Activated T-cell treated with anti-CD3 and anti-CD28 coated beads, Interleukin-2, amount 50 U/mL, for 72 hours (primary cell): ENCODE measurements at places on chromosomes 6 and 20.
A peak's percentile ranks its signal among the peaks of the same experiment; 100 is the strongest.

DNA sequence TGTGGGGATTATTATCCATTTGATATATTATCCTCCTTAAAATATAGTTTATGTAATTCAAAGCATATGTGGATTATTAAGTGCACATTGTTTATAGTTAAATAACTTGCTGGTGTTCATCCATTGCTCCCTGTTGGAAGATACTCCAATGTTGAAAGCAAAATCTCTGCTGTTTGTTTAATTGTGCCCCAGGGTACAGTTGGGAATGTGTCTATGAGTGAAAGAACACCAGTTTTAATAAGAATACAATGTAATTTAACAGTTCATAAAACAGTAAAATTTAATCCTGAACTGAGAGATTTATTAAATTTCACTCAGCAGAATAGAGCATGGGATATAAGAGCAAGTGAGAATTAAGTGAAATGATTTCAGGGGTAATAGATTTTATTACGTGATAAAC lies 364.9 kb downstream of the GRIK2 start:
- no peak for DNase-seq
- no peaks in the 10 kb centered on the region for H3K27me3 ChIP-seq
- H3K36me3 ChIP-seq: no peaks in the 10 kb centered on the region
- no peak overlapping the region for H3K4me3 ChIP-seq
- H3K27ac ChIP-seq: no peak overlapping the region
- no peaks in the 10 kb centered on the region for H3K4me1 ChIP-seq

GRCh38 chr20:2163757-2164156 lies 62.1 kb downstream of the STK35 start:
- no peak for DNase-seq
- no peaks in the 10 kb centered on the region for H3K27me3 ChIP-seq
- H3K36me3 ChIP-seq: no peaks in the 10 kb centered on the region
- H3K4me1 ChIP-seq: no peaks in the 10 kb centered on the region

DNA sequence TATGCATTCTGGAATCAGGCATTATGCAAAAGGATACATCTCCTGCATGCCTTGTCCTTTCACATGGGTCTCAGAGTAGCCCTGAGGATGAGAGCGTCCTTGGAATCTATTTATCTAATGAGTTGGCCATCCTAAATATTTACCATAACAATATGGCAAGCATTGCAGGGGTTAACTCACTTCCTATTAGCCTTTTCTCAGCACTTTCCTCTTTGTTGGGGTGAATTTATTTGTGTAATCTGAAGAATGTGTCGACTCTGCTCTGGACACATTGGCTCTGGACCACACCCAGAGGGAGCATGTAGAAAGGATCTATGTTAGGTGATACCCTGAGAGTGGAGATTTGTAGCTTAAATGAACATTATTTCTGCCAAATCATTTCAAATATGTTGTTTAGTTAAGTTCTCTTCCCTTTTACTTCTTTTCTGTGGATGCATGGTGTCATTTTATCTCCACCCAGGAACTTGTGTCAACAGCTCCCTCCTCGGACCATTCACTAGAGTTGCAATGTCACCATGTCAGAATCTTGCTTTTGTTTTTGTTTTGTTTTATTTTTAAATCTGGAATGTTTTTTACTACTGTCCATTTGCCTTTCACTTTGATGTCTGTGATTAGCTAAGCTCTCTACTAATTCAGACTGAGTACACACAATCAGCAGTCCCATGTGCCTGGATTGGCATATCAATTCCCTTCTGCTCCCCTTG lies 757.0 kb upstream of the MMS22L start:
- no peak overlapping the region for H3K4me3 ChIP-seq
- H3K36me3 ChIP-seq: no peaks in the 10 kb centered on the region
- no peaks in the 10 kb centered on the region for H3K27me3 ChIP-seq
- H3K4me1 ChIP-seq: no peaks in the 10 kb centered on the region
- H3K27ac ChIP-seq: no peak overlapping the region
- DNase-seq: no peak

DNA sequence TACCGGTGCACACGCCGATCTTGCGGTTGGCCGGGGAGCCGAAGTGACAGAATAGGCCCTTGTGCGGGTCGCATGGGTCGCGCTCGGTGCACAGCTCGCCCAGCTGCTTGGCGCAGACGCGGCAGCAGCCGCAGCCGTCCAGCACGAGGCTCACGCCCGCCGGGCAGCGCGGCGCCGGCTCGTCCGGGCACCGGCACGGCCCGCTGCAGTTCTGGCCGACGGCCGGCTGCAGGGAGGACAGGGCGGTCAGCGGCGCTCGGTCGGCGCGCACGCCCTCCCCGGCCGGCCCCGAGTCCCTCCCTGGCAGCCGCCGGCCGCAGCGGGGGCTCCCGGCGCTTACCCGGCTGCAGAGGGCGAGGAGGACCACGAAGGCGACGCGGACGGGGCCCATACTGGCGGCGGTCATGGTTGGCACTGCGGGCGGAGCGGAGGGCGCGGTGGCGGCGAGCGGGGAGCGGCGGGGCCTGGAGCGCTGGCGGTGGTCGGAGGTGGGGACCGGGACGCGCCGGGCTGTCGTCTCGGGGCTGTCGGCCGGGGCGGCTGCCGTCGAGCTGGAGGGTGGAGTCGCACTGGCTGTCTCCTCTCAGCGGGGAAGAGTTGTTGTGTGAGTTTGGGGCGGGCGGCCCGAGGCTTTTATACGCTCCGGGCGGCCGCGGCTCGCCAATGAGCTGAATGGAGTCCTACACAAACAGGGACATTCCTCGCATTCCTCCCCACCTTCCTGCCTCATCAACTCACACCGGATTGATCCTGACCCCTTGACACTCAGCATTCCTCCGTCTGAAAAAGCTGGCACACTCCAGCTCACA lies at the start of gene CCN2:
Gene CCN2, minus strand, starts transcription at position 606 of the 809 bp plus-strand sequence. Its CDS starts 200 bp downstream, at position 406.
- DNase-seq: peak; percentile 6
- peaks cover 14% of the 10 kb centered on the region for H3K4me1 ChIP-seq
- no peak within 1 kb of the TSS for H3K27ac ChIP-seq
- H3K4me3 ChIP-seq: peak within 1 kb of the TSS; percentile 88
- peaks cover 80% of the 10 kb centered on the region for H3K27me3 ChIP-seq
- peaks cover 2% of the 10 kb centered on the region for H3K36me3 ChIP-seq

DNA sequence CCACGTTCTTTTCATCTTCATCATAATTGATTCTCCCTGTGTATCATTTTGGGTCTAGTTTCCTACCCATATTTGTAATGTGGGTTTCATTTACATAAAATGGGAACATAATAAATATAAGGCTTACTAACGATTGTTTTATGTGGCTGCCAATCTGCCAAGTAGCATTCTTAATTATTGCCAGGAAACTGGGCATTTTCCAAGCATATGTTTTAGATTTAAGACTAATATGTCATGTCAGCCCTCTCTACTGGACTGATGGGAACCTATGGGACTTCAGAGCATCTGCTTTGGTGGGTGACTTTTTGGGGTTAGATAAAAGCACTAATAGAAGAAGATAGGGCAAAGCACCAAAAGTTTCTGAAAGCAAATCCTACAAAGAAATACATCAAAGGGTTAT lies 157.5 kb downstream of the TBX18 start:
- H3K27me3 ChIP-seq: no peaks in the 10 kb centered on the region
- no peaks in the 10 kb centered on the region for H3K36me3 ChIP-seq

DNA sequence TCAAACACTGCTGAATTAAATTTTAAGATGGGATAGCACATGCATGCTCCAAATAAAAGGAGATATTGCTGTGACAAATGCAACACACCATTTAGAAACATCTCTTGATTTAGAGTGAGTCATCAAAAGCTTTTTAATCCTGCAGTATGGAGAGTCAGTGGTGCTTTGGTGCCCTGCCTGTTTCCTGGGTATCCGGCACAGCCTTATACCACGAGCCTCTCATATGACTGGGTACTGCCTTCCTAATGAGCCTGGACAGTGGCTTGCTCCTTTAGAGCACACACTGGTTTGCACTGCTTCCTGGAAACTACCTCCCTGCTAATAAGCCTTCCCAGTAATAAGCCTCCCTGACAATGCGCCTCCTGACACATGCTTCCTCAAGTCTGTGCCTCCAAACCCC lies 65.3 kb upstream of the KCNK16 start:
- H3K36me3 ChIP-seq: no peaks in the 10 kb centered on the region
- peaks cover 15% of the 10 kb centered on the region for H3K27me3 ChIP-seq
- no peak overlapping the region for H3K27ac ChIP-seq

GRCh38 chr6:159989492-159990480 lies 20.9 kb downstream of the IGF2R start:
- peak overlapping the region; percentile 68 for H3K27ac ChIP-seq
- peaks cover 26% of the 10 kb centered on the region for H3K36me3 ChIP-seq
- H3K4me1 ChIP-seq: peaks cover 59% of the 10 kb centered on the region

DNA sequence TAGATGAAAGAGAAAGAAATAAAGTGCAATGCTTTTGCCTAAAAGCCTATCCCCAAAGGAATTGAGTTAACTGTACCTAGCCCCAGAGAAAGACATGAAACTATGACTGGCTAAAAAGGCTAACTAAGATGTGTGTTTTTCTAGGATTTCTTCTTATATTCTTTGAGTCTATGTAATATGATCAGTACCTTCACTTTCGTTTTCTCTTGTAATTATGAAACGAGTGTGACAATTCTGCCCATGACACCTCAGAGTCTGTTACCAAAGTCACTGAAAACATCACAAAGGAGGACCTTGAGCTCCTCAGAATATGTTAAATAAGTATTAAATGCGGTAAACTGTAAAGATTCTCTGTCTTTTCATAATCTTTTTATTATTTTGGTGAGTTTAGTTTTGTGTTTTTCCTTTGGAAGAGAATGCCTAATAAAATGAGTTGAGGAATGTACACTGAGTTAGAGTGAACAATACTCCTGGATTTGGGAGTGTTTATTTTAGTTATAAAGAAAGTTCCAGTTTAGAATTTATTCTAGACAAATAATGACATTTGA lies 141.3 kb downstream of the FUT9 start:
- no peaks in the 10 kb centered on the region for H3K36me3 ChIP-seq
- H3K4me1 ChIP-seq: no peaks in the 10 kb centered on the region

DNA sequence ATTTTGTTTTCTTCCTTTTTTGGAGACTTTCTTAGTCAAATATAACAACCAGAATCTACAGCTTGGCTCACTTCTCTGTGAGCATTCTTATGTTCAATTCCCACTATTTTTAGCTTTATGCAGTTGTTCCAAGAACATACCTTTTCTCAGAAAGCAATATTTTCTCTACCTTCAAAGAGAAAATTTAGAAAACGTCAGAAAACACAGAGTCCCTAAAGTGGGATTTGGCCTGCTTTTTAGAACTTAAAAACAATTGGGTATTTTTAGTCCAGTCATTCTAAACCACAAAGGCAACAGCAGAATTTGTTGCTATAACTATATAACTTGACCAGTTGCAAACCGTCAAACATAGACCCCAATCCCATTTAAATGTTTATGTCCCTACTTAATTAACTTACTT lies 133.1 kb downstream of the MOXD1 start:
- H3K27me3 ChIP-seq: no peaks in the 10 kb centered on the region
- no peak overlapping the region for H3K4me3 ChIP-seq
- no peaks in the 10 kb centered on the region for H3K4me1 ChIP-seq
- H3K36me3 ChIP-seq: no peaks in the 10 kb centered on the region
- no peak overlapping the region for H3K27ac ChIP-seq

GRCh38 chr20:90651-91050 lies 3.2 kb downstream of the DEFB125 start:
- H3K27ac ChIP-seq: no peak overlapping the region
- peaks cover 7% of the 10 kb centered on the region for H3K36me3 ChIP-seq
- DNase-seq: no peak
- no peaks in the 10 kb centered on the region for H3K4me1 ChIP-seq
- no peak overlapping the region for H3K4me3 ChIP-seq
- H3K27me3 ChIP-seq: peaks cover 63% of the 10 kb centered on the region

DNA sequence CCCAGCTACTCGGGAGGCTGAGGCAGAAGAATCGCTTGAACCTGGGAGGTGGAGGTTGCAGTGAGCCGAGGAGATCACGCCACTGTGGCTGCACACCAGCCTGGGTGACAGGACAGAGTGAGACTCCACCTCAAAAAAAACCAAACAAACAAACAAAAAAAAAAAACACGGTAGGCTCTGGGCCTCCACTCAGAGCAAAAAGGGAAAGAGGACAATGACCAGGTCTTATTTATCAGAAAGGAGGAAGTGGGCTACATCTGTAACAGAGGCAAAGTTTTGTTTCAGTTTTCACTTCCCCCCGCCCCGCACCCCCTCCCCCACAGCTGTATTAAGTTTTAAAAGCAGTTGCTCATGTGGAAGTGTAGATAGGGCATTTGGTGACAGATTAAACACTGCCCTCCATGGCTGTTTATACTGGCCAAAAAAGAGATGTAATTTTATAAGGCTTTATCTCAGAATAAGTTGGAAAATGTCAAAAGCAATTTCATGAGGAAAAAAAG lies 114.6 kb downstream of the RCAN2 start:
- H3K27ac ChIP-seq: no peak overlapping the region
- H3K36me3 ChIP-seq: no peaks in the 10 kb centered on the region
- no peaks in the 10 kb centered on the region for H3K27me3 ChIP-seq
- DNase-seq: no peak
- no peak overlapping the region for H3K4me3 ChIP-seq

- H3K4me1 ChIP-seq: no peaks in the 10 kb centered on the region
- H3K27me3 ChIP-seq: peaks cover 35% of the 10 kb centered on the region
- H3K4me3 ChIP-seq: no peak overlapping the region
- no peak overlapping the region for H3K27ac ChIP-seq
- H3K36me3 ChIP-seq: no peaks in the 10 kb centered on the region
These were observed 15.2 kb upstream of the ROS1 start for GRCh38 chr6:117440706-117441525.

GRCh38 chr6:118812970-118813369 lies 81.0 kb upstream of the ASF1A start:
- H3K4me1 ChIP-seq: peaks cover 67% of the 10 kb centered on the region
- H3K27me3 ChIP-seq: no peaks in the 10 kb centered on the region
- no peak for DNase-seq

- DNase-seq: no peak
- H3K27me3 ChIP-seq: no peaks in the 10 kb centered on the region
- peaks cover 4% of the 10 kb centered on the region for H3K4me1 ChIP-seq
- H3K27ac ChIP-seq: no peak overlapping the region
These were observed 33.7 kb upstream of the PPP1R3G start for GRCh38 chr6:5051394-5051793.

- H3K36me3 ChIP-seq: no peaks in the 10 kb centered on the region
- peaks cover 11% of the 10 kb centered on the region for H3K4me1 ChIP-seq
- no peak overlapping the region for H3K27ac ChIP-seq
- DNase-seq: no peak
- no peak overlapping the region for H3K4me3 ChIP-seq
These were observed 622.3 kb upstream of the ARID1B start for GRCh38 chr6:156154896-156155295.

DNA sequence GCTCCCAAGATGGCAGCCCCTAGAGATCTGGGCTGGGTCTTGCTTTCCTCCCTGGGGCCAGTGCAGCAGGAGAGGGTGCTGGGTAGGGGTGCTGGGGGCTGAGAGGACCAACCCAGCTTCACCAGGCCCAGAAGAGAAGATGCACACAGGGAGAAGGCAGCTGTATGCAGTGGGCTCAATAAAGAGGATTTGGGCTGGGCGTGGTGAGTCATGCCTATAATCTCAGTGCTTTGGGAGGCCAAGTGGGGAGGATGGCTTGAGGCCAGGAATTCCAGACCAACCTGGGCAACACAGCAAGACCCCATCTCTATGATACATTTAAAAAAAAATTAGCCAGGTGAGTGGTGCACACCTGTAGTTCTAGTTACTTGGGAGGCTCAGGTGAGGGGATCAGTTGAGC lies 25.7 kb upstream of the EMILIN3 start:
- DNase-seq: no peak
- no peaks in the 10 kb centered on the region for H3K4me1 ChIP-seq
- H3K27me3 ChIP-seq: no peaks in the 10 kb centered on the region
- H3K4me3 ChIP-seq: no peak overlapping the region
- H3K36me3 ChIP-seq: no peaks in the 10 kb centered on the region
